ENCODE measurements at places on chromosomes 3 and 15.
A peak's percentile ranks its signal among the peaks of the same experiment; 100 is the strongest.

DNA sequence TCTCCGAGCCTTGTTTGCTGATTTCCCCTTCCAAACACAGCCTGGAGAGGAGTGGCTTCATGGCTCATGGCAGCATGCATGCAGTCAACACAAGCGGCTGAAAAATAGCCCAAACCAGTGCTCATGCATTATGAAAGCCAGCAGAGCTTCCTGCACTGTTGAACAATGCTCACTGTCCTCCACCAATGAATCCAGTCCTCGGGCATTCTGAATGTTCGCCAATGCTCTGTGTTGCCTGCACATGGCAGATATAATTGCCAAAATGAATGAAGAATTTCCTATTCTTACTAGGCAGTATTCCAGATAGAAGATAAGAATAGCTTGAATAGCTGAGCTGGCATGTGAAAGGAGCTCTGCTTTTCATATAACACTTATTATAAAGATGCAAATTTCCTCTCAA lies 252.7 kb downstream of the ROBO1 start:
- DNase-seq, result peak; percentile 88

DNA sequence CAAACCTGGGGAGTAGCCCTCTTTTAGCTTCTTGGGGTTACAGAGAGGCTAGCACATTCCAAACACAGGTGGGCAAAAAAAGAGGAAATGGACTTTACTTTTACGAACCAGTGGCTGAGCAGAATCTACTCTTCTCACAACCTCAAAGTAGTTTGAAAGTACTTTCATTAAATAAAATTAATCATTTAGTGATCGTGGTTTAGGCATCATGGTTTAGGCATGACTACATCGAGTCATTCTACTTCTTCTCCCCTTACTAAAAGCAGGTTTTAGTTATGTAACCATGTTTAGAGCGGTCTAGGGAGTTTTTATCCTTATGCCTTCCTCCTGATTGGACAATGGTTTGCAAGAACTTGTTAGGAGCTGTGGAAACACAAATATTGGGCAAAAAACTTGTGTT lies 2.5 kb upstream of the GREM1 start:
- DNase-seq, result no peak

DNA sequence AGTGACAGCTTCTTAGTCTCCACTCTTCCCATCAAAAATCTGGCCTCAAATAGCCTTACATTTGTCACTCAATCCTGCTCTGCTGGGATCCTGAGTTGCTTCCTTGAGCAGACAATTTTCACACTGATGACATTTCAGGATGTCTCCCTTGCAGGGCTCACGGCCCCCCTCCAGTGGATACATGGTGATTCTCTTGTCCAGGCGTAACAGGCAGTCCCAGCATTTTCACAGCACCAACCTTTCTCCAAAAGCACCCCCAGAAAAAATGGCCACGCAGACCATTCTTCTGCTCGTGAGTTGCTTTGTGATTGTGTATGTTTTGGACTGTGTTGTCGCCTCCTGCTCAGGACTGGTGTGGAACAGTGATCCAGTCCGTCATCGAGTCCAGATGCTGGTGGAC lies 47.4 kb upstream of the WNT7A start:
- DNase-seq, result no peak

- DNase-seq, result no peak
These were observed 24.5 kb downstream of the DRD3 start for GRCh38 chr3:114154321-114154821.

DNA sequence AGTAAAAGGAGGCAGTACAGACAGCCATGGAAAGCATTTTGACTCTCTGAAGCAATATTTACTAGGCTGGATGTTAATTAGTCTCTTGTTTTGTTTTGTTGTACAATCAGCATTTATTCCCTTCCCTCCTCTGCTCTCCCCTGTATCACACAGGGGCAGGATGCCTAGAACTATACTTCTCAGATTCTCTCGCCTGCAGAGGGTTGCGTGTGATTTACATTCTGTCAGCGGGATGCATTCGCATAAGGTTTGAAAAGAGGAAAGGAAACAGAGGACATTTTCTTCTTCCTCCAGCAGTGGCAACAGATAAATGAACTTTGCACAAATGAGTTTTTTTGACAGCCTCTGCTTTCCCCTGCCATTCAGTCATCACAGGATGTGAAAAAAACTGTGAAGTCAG lies 188.3 kb downstream of the RSL24D1 start:
- no peak for DNase-seq

DNA sequence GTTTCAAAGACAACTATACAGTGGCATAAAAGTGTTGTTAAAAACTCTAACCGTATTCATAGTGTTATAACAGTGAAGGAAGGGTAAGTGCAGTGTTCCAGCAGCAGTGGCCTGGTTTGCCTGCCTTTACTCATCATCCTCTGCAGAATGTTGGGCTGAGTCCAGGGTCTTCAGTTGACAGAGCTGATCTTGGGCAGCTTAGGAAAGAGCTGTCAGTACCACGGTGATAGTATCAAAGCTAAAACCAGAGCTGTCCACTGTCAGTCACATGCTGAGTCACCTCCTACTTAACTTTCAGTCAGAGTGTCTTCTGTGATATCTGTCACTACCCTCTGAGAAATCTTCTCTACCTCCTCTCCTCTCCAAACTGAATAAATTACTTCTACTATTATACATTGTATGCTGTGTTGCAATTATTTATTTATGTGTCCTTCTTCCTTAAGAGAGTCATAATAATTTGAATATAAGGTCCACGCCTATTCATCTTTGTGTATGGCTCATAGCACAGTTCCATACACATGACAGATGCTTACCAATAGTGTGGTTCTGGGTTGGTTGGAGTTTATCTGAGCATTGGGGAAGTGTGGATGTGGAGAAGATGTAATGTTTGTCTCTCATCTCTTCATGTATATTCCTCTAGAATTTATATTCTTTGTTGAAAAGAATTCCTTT lies 242.1 kb downstream of the ZIC1 start:
- no peak for DNase-seq

GRCh38 chr15:97547381-97547780 lies 413.1 kb upstream of the ARRDC4 start:
- no peak for DNase-seq

- DNase-seq, result no peak
These were observed 208.4 kb downstream of the TNIK start for GRCh38 chr3:171251835-171252234.

- DNase-seq, result no peak
These were observed 65.1 kb downstream of the PPARG start for GRCh38 chr3:12353796-12354525.

DNA sequence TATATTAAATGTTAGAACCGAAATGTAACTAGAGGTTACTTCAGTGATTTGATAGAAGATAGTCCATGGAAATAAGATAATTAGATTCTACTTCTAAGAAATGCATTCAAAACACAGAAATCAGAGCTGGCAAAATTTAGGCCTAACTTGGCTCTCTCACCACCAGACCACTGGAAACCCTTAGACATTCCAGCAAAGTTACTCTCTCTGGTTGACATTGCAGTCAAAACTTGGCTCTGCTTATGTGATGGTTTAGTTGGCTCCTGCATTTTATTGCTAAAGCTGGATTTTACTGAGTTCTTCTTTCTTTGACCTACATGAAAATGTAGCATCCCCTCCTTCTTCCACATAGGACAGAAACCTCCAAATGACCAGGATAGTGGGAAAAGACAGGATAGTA lies 35.4 kb upstream of the CBLB start:
- no peak for DNase-seq

DNA sequence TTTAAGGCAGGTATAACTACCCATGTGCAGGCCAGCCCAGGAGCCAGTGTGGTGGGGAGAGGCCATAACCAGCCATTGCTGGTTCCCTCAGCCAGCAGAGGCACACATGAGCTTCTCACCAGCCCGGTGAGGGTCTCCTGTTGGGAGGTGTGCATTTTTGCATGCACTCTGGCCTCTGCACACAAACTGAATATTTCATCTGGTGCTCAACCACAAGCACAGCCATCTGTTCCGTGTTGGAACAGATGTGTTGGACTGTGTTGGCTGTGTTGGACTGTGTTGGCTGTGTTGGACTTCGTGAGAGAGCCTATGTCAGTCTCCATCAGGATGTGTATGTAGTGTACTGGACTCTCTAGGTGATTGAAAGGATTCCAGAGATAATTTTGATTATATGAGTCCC lies 67.2 kb downstream of the RPL39L start:
- DNase-seq, result no peak

DNA sequence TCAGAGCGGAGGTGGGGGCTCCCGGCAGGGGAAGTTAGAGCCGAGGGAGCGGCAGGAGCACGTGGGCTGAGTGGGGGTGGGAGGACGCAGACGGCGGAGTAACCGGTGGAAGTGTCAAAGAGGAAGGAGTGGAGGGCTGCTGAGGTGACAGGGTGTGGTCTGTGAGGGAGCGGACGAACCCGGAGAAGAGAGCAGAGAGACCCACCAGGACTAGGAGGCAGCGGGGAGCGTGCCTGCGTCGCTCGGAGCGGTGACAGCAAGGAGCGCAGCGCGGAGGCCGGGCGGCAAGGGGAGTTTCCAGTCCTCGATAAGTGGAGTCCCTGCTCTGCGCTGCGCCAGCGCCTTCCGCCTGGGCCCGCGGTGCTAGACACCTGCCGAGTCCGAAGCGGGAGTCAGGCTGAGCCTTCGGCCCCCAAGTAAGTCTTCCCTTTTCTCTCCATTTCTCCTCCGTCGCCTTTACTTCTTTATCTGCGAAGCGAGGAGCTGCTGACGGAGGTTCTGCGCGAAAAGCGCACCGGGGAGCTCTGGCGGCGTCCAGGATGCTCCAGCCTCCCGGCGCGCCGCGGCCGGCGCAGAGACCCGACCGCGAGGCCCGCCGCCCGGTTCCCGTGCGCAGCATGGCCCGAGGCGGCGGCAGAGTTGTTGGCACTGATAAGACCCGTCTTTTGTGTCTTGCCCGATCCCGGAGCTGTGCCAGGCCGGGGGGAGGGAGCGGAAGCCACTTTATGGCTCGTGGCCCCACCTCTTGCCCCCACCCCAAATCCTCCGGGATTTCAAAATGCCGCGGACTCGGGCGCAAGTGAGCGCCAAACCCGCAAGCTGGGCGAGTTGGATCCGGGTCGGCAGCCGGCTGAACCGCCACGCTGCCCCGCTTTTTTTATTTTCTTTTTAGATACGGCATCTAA lies 533.0 kb upstream of the SEMA6D start:
- peak; percentile 62 for DNase-seq

DNA sequence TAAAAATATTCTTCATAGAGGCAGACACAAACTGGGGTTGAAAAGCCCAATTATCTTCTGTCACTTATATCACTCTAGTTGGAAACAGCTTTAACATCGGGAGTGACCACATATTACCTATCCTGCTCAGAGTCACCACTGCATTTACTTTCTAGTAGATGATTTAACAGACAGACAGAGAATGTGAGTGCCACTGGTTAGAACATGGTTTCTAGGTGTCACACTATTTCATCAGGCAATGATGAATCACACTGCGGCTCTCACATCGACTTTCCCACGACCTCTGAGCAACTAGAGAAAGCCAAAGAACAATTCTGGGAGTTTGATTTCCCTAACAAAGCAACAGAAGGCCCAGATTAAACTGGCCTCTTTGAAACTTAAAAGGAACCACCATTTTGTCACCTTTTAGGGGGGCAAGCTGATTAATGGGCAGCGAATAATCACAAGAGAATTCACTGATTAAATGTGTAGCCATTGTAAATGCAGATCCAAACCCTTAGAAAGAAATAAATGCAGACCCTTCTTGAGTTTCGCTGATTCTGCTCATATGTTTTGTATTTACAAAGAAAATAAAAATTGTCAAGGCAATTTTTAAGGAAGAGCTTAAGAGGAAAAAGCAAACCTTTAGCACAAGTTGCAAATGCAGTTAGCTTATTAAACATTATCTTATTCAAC lies 112.6 kb upstream of the KBTBD8 start:
- DNase-seq, result no peak

DNA sequence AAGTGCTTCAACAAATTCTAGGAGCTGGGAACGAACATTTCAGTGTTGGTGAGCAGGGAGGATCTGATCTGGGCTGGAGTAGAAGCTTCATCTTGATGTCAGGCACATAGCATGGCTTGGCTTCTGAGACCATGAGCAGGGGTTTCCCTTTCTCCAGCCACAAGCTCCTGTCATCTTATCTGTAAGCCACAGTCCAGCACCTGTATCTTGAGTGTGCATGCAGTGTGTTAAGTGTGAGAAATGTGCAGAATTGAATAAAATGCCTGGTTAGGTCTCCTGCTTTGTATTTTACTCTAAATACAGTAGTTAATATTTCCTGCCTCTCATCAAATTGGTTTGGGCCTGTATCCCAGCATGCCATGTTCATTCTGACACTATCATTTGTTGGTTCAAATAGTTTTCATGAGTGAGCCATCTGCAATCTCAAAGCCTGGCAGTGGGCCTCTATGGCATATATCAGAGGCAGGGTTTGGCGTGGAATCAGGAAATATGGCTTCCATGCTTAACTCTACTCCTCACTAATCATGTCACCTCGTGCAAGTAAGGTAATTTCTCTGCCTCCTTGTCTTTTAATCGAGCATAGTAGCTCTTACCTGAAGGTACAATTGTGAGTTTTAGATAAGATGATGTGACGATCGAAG lies 43.3 kb downstream of the TLNRD1 start:
- DNase-seq, result no peak

DNA sequence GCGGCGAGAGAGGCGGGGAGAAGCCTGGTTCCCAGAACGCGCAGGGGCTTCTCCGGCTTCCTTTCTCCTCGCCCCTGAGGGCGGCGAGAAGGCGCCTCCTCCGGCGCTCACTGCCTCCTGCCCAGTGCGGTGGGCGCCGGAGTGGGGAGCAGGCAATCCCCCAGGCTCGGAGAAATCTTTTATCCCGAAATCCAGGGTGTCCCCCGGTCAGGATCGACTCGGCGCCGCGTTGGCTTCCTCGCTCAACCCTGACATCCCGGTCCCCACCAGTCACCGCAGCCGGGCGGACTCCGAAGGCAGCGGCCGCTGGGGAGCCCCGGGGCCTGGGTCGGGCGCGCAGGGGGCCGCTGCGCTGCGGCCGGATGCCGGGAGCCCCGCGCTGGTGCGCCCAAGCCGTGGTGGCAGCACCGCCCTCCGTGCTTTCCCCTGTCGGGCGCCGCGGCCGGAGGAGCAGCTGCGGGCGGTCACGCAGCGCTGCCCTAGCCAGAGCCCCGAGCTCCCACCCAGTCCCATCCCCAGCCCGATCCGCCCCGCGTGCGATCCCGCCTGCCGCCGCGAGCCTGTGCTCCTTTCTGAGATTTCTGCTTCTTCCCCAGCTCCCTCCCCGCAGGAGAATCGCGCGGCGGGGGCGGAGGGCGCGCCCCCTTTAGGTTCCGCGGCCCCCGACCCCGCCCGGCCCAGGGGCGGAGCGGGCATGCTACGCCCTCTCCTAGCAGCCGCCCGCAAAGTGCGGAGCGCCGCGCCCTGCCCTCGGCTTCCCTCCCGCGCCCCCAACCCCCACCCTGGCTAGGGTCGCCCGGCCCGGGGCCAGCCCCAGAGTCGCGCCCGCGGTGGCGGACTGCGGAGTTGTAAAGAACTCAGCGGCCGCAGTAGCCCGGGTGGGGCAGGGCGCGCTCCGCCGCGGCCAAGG lies 683 bp upstream of the CACNA2D3 start:
- no peak for DNase-seq

DNA sequence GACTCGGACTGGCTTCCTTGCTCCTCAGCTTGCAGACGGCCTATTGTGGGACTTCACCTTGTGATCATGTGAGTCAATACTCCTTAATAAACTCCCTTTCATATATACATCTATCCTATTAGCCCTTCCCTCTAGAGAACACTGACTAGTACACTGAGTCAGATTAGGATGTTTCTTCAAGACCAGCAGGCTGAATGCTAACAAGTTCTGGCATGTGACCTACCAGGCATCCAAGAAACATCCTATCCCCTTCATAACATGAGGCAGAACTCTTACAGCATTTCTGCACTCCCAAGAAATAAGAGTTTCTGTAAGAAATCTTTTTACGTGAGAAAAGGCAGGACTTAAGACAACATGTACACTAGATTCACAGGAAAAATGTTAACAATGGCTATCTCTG lies 9.3 kb downstream of the CFAP92 start:
- DNase-seq, result no peak

- no peak for DNase-seq
These were observed 112.4 kb downstream of the ADCY5 start for GRCh38 chr3:123336441-123336851.

All from endothelial cell of umbilical vein (primary cell).